ENCODE measurements at places on chromosomes 2 and 18. TPM values are rescaled to one million over a fixed set of nuclear protein-coding genes. Genes with fewer than 3 reads are reported as not detected.

DNA sequence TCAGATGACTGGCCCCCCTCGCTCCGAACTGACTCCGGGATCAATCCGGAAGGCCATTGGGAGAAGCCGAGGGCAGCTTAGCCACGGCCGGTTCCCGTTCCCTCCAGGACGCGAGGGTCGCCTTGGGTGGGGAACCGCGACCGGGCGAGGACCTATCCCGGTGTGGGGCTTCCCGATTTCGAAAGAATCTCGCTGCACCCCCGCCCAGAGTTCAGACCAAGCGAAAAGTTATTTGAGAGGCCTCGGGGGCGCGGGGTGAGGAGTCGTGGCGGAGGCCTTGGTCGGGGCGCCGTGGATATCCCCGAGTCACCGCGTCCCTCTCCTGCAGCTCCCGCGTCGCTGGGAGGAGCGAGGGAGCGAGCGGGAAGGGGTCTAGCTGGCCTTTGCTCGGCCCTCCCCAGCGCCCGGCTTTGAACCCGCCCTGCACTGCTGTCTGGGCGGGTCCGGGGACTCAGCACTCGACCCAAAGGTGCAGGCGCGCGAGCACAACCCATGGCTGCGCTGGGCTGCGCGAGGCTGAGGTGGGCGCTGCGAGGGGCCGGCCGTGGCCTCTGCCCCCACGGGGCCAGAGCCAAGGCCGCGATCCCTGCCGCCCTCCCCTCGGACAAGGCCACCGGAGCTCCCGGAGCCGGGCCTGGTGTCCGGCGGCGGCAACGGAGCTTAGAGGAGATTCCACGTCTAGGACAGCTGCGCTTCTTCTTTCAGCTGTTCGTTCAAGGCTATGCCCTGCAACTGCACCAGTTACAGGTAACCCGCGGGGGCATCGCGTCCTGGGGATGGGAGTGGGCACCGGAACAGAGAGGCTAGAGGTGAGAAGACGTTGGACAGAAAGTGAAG, at the start of gene CYP27A1:
Gene CYP27A1 (plus strand): TSS at position 457 of the 837 bp plus-strand sequence. CDS start 36 bp downstream, at position 493.
- peak; percentile 50 for DNase-seq

- DNase-seq: no peak
These were observed 190.8 kb downstream of the SEPTIN10 start for GRCh38 chr2:109422758-109423500.

DNA sequence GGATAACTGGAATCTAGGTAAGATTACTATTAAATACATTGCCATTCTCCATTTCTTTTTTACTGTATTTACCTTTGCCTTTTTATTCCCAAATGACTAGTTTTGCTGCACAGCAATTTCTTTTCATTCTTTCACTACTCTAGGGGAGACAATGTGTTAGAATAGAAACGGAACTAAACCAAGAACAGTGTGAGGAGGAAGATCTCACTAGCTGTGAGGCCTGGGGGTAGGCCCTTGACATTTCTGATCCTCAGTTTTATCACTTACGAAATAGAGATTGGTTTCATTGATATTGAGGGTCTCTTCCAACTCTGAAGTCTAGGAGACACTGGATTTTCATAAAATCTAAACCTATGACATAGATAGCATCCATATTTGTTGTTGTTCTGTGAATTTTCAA, 191.1 kb downstream of the IKZF2 start:
- no peak for DNase-seq

GRCh38 chr2:9984871-9985480, 33.5 kb downstream of the GRHL1 start:
- DNase-seq: no peak

- no peak for DNase-seq
These were observed 23.9 kb downstream of the DOK1 start for GRCh38 chr2:74578408-74578807.

GPR35 gene
- total RNA-seq: 2.6 TPM

Measured in tibial nerve (tissue), 4 donors.